ENCODE measurements at places on chromosomes 5 and 9.

GRCh38 chr5:135991429-135991828, 36.6 kb upstream of the LECT2 start:
- DNase-seq, result no peak

DNA sequence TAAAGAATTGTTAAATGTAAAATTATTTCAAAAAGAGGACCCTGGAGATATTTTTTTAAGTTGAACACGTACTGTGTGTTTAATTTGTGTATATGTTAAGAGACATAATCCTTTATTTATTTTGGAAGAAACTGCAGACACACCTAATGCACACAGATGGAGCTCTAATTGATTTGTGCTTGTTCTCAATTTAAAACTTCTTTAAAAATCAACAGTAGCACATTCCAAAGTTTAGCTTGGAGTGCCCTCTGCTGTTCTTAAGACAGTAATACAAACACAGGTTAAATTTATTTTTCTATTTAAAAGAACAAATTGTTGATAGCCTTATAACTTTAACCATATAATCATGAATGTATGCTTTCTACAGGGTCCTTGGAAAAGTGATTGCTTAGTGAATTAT, 277.6 kb upstream of the ADAMTS16 start:
- DNase-seq, result peak; percentile 40

DNA sequence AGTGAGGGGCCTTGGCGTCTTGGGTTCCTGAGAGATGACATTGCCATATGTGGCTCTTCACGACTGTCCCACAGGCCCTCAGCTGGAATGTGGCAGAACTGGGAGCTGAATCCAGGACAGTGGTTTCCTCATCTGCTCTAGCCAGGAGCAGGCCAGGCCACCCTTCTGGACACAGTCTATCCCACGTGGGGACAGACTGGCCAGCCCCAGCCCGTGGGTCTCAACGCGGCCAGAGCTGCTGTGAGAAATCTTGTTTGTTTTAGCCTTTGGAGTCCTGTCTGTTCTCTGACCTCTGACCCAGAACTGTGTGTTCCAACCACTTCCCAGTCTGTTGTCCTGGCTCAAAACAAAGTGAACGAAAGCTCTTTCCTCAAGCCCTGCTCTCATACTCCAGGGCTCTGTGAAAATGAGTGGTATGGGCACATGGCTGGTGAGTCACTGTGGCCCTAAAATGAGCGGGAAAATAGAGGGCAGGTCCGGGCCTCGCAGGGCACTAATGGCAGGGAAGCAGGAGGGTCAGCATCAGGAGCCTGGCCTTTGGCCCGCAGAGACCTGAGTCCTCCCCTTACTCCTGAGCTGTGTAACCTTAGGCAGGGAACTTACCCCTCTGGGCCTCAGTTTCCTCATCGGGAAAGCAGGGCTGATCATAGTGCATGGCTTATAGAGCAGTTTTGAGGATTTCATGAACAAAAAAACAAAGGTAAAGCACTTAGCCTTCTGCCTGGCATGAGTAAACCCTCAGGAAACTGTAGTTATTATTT, 34.8 kb upstream of the GLRX start:
- DNase-seq, result no peak

- DNase-seq, result peak; percentile 85
These were observed 31.9 kb downstream of the ANKRD33B start for GRCh38 chr5:10595672-10596309.

- DNase-seq, result peak; percentile 65
These were observed 335.9 kb downstream of the SEMA5A start for GRCh38 chr5:9209846-9210492.

Measured in fibroblast of skin of abdomen (primary cell).